ENCODE measurements at places on chromosomes 12 and 14.

DNA sequence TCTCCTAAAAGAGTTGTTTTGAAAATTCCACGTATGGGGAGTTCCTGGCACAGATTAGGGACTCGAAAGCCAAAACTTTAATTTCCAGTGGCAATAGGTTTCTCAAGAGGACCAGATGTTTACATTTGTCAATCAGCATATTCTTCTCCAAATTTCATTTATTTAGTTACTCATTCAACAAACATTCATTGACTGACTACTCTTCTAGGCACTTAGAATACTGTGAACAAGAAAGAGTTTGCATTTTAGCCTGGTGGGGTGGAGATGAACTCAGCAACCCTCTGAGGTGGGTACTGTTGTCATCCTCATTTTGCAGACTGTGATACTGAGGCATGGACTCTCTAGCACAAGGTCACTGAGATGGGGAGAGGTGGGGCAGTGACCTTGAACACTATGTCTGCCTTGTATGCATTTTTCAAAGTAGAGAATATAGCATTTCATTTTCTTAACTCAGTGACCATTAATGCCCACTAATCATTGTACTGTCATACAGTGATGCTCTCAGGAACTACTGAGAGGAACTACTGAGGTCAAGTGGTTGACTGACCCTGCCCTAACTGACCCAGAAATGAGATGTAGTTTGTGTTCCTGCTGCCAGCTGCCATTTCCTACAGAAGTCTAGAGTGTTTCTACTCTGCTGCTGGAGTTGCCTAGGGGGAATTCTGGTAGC, 2.2 kb downstream of the L3HYPDH start:
- H3K4me3 ChIP-seq = peak overlapping the region; percentile 86
- no peaks in the 10 kb centered on the region for H3K27me3 ChIP-seq
- no peak for DNase-seq
- H3K36me3 ChIP-seq = peaks cover 9% of the 10 kb centered on the region

DNA sequence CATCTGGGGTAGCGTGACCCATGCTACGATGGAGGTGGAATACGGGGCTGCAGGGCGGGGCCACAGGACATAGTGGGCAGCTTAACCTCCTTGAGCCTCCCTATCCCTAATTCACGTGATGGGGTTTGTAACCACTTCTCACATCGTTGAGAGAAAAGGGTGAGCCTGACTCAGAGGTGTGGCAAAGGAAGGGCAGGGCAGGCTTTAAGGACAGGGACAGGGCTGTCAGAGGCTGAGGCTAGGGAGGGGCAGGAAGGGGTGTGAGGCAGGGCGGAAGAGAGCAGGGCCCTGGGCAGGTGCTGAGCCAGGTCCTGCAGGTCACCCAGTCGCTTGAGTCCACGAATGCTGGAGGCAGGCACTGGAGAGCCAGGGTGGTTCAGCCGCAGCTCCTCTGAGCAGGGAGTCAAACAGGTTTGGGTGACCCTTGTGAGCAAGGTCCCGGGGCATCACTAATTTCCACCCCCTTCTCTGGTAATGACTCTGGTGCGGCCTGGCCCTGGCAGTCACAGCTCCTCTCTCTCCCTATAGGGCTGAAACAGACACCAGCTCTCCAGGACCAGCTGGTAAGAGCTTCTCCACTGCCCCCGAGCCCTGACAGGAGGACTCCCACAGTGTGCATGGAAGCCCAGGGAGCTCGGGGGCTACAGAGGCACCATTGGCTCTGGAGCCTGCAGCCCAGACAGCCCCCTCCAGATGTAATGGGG, 7.5 kb upstream of the AQP2 start:
- no peaks in the 10 kb centered on the region for H3K36me3 ChIP-seq
- H3K27me3 ChIP-seq = peaks cover 11% of the 10 kb centered on the region
- H3K4me1 ChIP-seq = peaks cover 3% of the 10 kb centered on the region
- H3K27ac ChIP-seq = no peak overlapping the region
- H3K4me3 ChIP-seq = no peak overlapping the region

GRCh38 chr12:95975491-95975890, 20.7 kb downstream of the HAL start:
- H3K36me3 ChIP-seq = no peaks in the 10 kb centered on the region
- H3K4me3 ChIP-seq = no peak overlapping the region
- no peak overlapping the region for H3K27ac ChIP-seq
- H3K4me1 ChIP-seq = no peaks in the 10 kb centered on the region
- H3K27me3 ChIP-seq = no peaks in the 10 kb centered on the region

GRCh38 chr12:78430551-78430950, 434.0 kb upstream of the SYT1 start:
- no peak overlapping the region for H3K27ac ChIP-seq
- no peaks in the 10 kb centered on the region for H3K36me3 ChIP-seq
- H3K4me1 ChIP-seq = no peaks in the 10 kb centered on the region
- no peak for DNase-seq
- H3K27me3 ChIP-seq = no peaks in the 10 kb centered on the region
- no peak overlapping the region for H3K4me3 ChIP-seq

Measured in common myeloid progenitor, CD34-positive (primary cell).